Right renal cortex interstitium (tissue), 3 donors: ENCODE measurements at places on chromosomes 11 and 22. TPM values are rescaled to one million over a fixed set of nuclear protein-coding genes. Genes with fewer than 3 reads are reported as not detected.
A peak's percentile ranks its signal among the peaks of the same experiment; 100 is the strongest.

- no peak for DNase-seq
Measured at GRCh38 chr22:18056161-18056666, 21.6 kb upstream of the PEX26 start.

CBLIF gene
- not detected for polyA plus RNA-seq

DNA sequence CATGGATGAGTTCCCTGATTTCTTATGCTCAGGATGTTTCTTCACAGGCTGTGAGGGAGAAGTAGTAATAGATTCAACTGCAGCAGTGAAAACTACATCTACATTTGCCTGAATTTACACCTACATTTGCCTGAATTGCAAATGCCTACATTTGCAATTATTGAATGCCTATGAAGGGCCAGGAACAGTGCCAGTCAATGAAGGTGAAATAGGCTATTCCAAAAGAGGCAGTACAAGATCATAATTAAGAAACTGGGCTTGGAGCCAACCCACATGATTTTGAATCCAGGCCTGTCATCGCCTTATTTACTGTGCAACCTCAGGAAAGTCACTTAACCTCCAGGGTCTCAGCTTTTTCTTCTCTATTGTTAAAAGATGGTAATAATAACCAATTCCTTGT lies 1353.3 kb downstream of the FAM181B start:
- no peak for DNase-seq

MIOX gene
- 13.4 TPM for polyA plus RNA-seq

ARHGAP8 gene
- 21.7 TPM for polyA plus RNA-seq

DNA sequence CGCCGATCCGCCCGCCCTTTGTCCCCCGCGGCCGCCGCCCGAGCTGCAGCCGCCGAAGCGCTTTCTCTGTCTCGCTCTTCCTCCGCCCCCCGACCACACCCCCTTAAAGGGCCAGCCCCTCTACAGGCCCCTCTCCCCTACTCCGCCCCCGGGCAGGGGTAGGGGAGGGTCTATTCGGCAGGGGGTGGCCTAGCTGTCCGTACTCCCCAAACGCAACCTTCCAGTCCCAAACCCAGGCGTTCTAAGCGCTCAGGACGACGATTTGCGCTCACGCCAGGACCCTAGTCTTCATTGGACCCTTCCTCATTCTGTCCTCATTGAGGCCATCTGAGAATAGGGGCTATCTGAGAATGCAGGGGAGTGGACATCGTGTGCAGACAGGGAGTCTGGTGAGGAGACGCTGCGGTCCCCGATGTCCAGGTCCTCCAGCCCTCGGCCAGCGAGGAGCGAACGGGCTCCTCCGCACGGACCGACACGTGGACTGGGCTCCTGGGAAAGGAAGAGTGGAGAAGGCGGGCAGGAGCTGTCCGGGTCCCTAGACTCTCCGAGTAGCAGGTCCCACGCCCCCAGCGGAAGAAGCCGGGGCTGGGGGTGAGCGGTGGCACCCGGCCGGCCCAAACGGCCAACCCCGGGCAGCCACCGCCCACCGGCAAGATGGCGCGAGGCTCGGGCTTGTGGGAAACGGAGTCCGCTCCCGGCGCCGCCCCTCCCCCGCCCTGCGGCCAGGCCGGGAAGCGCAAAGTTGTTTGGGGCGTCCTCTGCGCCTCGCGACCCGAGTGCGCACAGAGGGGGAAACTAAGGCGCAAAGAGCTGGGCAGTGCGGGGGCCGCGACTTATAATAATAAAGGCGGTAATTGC lies at the start of gene PPP1R14B:
TSS of gene PPP1R14B (minus strand) at position 73 of the 858 bp plus-strand sequence. CDS start 270 bp downstream, outside the sequence.
- DNase-seq = no peak

HBG1 gene
- 6.3 TPM for polyA plus RNA-seq

CHRDL2 gene
- polyA plus RNA-seq = 0.24 TPM

DNA sequence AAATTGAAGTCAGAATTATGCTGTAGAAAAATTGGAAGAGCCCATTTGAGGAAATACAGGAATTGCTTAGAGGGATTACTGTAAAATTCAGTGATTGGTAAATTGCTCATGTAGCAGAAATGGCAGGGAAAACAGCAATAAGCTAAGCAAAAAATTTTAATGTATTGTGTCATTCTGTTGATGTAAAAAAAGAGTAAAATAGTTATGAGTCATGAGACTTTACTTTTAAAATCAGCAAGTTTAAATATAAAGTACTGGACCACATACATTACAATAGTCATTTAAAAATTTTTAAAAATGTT lies 10.4 kb downstream of the PDHX start:
- no peak for DNase-seq

- DNase-seq = no peak
Measured at GRCh38 chr11:41784513-41785335, 325.3 kb upstream of the LRRC4C start.

OVCH2 gene
- 8.0 TPM for polyA plus RNA-seq

OR8A1 gene
- not detected for polyA plus RNA-seq

DNA sequence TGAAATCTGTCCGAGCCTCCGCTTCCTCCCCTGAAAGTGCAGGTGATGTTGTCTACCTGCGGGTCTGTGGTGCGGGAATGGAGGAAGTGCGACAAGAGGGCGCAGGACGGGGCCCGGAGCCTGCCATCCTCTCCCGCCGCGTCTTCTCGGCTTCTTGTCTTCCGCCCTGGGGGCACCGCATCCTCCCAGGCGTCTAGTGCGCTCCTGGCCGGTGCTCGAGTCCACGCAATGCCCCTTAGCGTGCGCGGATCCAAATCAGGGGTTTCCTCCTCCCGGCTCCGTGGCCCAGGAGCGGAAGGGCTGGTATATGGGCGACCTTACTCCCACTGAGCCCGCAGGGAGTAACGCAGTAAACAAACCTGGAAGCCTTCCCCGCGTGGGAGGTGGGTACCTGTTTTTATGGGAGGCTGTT lies 405 bp downstream of the SFI1 start:
- DNase-seq = no peak

CAPN5 gene
- 20.7 TPM for polyA plus RNA-seq

- DNase-seq = no peak
Measured at GRCh38 chr22:45157907-45158306, 5.8 kb upstream of the NUP50 start.

GRCh38 chr22:27719535-27720227 lies 81.9 kb downstream of the MN1 start:
- DNase-seq = no peak

NAALADL1 gene
- 13.0 TPM for polyA plus RNA-seq

DNA sequence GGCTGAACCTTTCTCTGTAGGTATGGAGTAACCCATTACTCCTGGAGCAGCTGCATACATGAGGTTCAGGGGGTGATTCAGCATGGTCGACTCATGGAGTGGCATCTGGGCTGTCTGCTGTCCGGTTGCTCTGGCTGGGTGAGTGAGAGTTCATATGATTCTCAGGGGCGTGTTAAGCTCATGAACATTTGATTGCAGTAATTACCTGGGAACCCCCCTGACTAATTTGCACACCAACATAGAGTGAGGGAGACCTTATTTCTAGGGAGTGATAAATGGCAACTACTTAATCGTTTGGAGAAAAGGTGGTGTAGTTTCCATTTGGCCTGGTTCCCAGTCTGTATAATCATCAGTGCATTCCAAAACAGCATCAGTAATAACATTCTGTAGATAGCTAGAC lies 661.9 kb downstream of the ETS1 start:
- DNase-seq = no peak

- no peak for DNase-seq
Measured at GRCh38 chr22:47000256-47000655, 237.8 kb downstream of the TBC1D22A start.

FKBP2 gene
- polyA plus RNA-seq = 84.9 TPM

IFITM10 gene
- polyA plus RNA-seq = 0.11 TPM

P2RY6 gene
- 0.94 TPM for polyA plus RNA-seq

DNA sequence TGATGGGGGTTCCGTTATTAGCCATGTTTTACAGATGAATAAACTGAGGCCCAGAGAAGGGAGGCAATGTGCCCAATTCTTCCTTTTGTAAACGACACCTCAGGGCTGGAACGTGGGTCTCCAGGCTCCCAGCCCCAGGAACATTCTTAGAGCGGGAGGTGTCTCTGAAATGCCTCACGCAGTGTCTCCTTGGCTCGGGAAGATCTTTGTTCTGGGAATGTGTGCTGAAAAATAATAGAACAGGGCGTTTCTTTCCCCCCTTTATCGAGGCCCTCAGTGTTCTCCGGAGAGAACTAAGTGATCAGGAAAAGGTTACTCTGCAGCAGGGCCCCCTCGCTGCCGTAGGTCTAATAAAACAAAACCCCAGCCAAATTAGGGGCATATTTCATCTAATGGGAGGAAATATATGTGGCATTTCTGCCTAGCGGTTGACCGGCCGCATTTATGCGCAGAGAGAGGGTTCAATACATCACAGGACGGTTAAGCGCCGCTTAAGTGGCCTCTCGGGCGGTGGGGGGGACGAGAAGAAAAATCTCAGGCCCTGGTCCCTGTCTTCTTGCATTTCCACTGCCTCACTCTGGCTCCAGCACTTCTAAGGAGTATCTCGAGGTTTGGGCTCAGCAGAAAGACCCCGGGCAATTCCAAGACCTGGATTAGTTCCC lies 564.3 kb downstream of the MN1 start:
- no peak for DNase-seq

DNA sequence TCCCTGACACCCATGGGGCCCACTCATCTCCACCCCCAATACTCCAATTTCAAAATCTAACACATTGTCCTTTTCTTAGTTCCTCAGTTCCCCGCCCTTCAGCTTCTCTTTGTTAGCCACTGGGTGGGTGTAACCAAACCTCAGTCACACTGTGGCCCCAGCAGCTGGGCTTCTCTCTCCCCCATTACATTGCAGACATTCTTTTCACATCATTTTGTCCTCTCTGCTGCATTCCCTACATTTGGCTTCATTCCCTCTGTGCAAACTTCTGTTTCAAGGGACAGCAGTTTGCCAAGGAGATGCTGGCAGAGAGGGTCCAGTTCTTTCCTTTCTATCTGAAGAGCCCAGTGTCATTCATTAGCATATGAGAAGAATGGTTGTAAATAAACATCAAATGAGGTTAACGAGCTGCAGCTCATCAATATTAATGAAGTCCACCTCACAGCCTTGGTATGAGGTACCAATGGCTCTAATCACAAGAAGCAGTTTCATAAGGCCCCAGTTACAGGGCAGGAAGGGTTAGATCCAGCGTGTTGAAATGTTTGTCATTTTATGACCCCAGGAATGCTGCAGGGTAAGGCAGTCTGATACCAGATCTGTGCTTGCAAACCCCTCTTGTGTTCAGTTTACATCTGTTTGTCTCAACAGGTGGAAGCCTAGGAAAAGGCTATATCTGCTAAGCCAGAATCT lies 72.3 kb downstream of the ARFGAP2 start:
- no peak for DNase-seq

CD3D gene
- polyA plus RNA-seq = 0.35 TPM

DNA sequence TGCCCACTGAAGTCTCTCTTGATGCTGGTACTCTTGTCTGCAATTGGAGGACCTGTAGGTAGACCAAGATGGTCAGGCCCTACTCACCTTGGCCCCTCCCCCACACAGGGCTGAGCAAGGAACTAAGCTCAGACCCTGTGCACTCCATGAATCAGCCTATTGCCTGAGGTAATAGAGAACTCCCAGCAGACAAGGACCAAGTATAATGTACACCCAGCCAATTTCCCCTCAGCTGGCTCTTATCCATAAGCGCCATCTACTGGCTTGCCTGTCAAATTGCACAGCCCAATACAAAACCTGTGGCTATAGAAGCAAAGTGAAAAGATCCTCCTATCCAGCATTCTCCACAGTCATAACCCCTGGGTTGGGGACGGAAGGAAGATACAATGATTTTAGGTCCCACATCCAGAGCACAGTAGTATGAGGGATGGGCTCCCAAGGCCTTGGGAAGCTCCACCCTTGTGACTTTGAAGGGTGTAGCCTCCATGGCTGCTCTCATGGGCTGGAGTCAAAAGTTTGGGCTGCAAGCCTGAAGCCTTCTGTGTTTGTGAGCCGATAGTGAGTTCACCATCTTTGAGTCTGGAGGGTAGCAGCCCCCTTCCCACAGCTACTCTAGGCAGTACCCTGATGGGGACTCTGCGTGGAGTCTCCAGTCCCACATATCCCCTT lies 56.0 kb downstream of the GLYATL2 start:
- peak; percentile 18 for DNase-seq

- DNase-seq = peak; percentile 71
Measured at GRCh38 chr11:119323532-119324033, 6.7 kb upstream of the MCAM start.
